ENCODE measurements at places on chromosomes 2 and 18.

DNA sequence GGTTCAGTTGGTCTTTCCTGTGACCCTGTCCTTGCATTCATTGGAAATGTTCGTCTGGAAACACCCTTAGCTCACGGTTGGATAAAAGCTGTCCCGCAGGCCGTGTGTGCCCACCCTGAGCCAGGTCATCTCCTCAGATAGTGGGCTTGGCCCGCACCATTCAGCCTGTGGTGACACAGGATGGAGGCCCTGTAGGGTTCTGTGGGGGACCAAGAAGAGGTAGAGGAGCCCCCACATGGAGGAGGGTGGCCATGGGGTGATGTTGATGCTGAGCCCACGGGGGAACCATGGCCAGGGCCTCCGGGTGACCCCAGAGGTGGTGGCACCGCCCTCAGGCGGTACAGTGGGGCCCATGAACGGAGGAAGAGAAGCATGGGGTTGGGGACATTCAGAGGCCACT, 62.7 kb downstream of the ASAP2 start:
- DNase-seq = no peak

- no peak for DNase-seq
Observed at GRCh38 chr2:175743011-175743410, 259.1 kb downstream of the LNPK start.

- DNase-seq = no peak
Observed at GRCh38 chr2:7881063-7881462, 800.8 kb upstream of the ID2 start.

DNA sequence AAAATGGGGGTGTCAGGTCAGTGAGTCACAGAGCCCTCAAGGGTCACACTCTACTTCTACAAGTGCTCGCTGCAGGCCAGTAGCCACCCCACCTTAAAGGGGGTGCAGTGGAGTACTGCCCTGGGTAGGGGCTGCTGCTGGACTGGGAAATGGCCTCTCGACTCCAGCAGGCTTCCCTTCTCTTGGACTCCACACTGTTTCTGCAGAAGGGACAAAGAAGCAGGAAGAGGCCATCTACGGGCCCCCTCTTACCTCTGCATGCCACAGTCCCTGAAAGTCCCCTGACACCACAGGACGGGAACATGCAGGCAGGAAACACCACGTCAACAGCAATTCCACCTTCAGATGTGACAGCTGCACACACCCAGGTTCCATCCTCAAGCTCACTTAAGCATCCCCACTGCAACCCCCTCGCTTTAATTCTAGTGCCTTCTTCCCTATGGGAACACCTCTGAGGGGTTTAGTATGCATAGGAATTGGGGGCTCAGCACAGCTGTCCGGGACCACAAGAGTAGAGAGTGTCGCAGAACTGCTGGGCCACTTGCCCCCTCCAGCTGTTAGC, 22.3 kb downstream of the SNED1 start:
- no peak for DNase-seq

DNA sequence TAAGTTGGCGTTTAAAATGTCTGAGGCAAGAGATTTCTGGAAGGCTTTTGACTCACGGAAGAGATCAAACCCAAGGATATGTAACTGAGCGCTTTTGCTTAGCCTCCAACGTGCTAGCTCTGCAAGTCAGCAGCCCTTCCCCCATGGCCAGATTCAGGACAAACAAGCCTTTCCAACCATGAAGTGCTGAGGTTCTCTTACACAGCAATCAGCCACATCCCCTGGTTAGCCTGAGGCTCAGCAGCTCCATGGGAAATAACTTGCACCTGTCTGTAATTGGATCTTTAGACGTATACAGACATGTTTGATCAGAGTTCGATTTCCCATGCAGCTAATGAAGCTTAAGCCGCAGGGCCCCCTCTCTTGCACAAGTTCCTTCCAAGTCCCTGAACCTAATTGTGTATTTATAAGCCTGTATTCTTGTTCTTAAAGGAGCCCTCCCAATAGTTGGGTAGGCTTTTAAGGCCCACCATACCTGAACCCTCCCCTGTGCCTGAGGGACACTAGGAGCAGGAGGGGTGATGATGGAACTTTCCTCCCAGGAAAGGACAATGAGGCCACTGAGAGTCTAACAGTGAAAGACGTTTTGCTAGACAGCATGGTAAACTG, 2.1 kb upstream of the TMEM131 start:
- no peak for DNase-seq
